ENCODE measurements at places on chromosomes 5 and 9.
A peak's percentile ranks its signal among the peaks of the same experiment; 100 is the strongest.

DNA sequence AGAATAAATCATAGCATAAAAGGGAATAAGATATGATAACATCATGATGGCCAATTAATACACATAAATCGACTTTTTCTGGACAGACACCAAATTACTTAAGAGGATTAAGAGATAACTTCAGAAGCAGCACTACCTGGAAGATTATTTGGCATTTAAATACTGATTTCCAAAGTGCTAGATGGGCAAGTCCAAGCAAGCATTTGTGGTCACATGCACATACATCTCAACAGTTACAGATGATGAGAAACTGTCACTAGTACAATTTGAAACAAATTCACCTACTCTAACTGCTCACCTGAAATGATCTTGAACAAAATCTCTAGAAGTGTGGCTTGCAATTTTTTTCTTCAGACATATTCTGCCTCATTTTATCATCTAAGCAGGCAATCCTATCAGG is 26.8 kb upstream of the RASGEF1C start:
- DNase-seq = no peak

DNA sequence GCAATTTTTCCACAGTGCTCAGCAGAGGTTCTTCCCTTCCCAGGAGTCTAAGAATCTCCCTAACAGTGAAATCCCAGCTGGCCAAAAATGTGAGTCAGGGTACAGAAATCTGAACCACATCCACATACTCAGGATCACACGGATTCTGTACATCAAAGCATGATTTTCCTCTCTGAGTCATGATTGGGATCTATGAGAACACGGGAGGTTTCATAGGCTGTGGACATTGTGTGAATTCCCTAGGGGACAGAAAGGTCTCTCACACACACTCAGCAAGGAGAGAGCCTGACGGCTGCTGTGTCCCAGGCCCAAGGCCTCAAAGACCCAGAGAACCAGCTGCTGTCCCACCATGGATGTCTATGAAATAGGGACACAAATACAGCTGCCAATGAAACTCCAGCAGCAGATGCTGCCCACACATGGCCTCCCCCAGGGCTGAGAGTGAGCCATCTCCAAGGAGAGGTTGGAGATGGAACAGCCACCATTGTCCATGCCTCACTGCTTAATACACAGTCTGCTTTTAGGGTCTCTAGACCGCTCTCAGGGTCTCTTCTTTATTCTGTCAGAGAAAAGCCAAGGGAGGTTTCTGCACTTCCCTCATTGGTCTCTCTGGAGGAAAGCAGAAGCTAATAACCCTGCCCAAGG is 102.7 kb downstream of the ADAMTS12 start:
- peak; percentile 62 for DNase-seq

GRCh38 chr5:151023047-151023615 is 2.7 kb downstream of the GPX3 start:
- DNase-seq = no peak

DNA sequence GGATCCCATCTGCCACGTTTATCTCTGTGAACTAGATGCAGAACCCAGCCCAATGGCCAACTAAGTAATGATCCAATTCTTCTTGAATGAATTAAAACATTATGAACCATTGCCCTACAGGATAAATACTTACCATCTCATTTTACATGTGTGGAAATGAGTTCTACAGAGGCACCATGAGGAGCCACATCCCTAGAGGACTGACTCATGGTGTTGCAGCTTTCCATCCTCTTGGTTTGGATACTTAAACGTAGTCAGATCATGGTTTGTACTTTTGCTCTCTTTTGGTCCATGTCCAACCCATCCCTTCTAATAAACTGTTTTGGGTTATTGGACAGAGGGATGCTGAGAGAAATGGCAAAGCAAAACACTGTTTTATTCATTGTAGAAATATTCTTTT is 484.8 kb downstream of the EBF1 start:
- no peak for DNase-seq

DNA sequence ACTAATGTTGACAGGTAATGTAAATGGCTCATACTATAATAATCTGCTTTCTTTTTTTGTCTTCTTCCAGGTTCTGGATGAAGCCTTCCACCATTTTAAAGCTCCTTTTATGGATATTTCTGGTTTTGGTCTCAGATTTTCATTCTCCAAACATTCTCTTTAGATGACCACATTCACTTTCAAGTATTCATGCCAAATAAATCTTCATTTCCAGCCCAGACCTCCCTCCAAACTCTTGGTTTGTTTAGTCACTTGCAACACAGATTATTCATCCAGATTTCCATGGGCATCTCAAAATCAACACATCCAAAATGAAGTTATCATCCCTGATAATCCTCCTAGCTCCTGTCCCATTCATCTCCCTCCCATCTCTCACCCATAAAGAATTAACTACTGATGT is 40.3 kb upstream of the SVEP1 start:
- DNase-seq = no peak

GRCh38 chr5:150649108-150650020 is 8.9 kb downstream of the SYNPO start:
- no peak for DNase-seq
